ENCODE measurements at places on chromosomes 3 and 15.

DNA sequence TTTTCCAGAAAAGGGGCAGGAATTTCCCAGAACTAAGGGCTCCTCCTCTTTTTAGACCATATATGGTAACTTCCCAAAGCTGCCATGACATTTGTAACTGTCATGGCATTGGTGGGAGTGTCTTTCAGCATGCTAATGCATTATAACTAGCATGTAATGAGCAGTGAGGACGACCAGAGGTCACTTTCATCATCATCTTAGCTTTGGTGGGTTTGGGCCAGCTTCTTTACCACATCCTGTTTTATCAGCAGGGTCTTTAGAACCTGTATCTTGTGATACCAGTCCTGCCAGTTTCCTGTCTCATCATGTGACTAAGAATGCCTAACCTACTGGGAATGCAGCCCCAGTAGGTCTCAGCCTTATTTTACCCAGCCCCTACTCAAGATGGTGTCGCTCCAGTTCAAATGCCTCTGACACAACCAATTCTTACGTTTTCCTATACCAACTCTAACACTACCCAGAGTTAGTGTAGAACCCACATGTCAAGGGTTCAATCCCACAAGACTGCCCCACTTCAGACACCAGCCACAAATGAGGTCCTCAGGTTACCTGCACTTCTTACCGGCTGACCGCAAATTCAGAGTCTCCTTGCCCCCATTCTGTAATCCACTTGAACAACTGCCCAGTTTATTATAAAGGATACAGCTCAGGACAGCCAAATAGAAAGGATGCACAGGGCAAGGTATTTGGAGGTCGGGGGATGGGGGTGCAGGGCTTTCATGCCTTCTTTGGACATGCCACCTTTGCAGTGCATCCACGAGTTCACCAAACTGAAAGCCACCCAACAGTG, 17.7 kb downstream of the FOXB1 start:
- no peak for DNase-seq

DNA sequence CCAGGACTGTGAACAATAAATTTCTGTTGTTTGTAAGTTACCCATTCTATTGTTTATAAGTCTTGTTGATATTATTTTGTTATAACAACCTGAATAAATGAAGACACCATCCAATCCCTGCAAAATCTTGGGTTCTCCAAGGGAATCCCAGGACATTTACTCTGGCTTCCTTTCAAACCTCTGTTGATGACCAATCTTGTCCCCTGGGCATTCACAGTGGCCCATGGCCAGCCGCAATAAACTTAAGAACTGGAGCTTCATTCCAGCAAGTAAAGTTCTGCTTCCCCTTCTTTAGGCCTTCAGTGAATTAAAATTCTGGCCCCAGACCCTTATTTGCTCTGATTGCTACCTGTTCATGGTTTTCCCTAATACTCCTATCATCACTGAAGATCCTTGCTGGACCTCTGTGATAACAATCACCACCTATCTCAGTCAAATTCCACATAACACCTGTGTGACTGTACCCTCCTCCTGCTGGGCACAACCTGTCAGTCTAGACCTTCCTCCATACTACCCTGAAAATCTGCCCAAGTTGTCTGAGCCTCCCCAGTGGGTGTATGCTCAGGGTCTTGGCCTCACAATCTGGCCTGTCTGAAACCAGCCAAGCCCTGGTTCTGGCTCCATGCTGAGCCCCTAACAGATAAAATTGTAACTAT, 153.1 kb downstream of the SEMA6D start:
- no peak for DNase-seq

DNA sequence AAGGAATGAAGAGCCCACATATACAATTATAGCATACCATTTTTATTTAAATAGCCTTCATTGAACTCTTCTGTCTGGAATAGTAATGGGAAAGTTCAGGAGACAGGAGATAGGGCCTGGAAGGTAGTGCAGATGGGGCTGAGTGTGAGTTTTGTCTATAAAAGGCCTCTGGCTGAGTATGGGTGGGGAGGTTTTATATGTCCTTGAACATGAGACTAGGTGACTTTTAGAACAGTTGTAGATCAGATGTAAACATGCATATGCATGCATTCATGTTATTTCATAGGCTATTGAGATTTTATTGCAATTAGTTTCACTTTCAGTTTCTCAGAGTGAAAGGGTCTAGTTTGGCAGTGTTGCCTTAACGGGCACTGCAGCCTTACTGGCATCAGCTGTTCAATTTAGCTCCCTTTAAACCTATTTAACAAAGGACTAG, 27.1 kb downstream of the CGGBP1 start:
- DNase-seq = no peak

DNA sequence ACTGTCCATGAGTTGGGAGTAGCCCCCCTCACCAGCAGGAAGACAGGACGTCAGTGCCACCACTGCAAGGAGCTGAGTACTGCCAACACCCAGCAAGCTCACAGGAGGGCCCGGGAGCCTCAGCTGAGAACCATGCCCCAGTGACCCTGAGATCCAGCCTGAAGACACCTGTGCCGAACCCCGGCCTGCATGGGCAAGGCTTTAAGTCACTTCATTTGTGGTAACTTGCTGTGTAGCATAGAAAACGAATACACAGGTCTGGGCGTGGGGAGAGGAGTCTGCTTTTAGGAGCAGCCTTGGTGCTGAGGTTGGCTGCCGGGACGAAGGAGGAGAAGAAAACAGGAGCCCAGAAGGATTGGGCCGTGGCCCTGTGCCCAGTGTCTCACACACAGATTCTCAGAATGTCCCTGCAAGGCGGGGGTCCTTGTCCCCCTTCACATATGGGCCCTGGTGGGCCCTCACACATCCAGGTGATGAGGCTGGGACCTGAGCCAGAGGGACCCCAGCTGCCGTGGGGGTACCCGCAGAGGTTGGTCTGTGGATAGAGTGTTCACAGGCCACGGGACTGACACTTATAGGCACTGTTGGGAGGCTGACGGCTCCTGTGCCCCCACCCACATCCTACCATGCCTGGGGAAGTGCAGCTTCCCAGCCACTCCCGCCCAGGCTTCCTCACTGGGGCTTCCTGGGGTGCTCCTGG, 85.3 kb downstream of the PLXNA1 start:
- DNase-seq = no peak

- no peak for DNase-seq
Measured at GRCh38 chr3:186105543-186105942, 3.3 kb downstream of the ETV5 start.
